Stimulated activated CD4-positive, alpha-beta T cell treated with anti-CD3 and anti-CD28 coated beads, Interleukin-1b, Interleukin-23, amount 100 ng/mL, for 24 hours (primary cell): ENCODE measurements at places on chromosomes 16 and 17.

DNA sequence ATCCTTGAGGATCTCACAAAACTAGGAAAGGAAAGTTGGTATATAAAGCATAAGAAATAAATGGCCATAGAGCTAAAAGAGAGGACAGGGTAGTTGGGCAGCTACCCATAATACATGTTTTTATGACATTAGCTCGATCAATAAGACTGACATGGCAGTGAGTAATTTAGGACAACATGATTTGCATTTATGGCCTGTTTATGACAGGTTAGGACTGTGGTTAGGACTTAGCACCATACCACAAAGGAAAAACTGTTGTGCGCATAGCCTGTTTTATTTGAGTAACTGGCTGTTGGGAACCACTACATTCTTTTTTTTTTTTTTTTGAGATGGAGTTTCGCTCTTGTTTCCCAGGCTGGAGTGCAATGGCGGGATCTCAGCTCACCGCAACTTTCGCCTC is 18.0 kb upstream of the TRIM37 start:
- DNase-seq = no peak

DNA sequence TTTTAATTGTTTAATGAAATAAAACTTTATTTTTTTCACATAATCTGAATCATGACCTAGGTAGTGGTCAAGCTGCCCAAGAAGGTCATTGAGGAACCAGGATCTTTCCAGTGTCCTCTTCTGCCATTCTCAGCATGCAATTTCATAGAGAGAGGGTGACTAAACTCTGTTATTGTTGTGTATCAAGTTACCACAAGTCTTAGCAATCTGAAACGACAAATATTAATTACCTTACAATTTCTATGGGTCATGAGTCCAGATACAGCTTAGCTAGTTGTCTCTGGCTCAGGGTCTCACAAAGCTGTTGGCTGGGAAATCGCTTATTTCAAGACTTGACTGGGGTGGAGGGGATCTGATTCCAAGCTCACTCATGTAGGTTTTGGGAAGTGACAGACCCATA is 37.6 kb downstream of the FTO start:
- DNase-seq = no peak

- no peak for DNase-seq
Measured at GRCh38 chr17:61306003-61306402, 93.6 kb upstream of the TBX2 start.

GRCh38 chr16:4880006-4880580 is 32.8 kb downstream of the UBN1 start:
- no peak for DNase-seq

DNA sequence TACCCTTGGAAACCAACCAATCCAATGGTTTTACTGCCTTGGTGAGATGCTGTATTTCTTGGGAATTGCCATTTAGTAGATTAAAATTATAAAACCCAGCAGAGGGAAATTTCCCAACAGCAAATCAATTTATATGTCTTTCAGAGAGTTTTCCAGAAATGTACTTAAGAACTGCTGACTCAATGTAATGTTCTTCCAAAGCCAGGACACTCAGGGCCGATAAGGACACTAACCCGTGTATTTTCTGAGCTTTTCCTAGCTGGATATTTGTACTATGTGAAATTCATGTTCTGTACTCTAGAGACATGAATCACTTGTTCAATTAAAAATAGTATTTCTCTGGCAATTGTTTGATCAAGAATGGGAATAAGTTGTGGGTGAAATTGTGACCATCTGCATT is 121.4 kb downstream of the KCNJ2 start:
- no peak for DNase-seq

DNA sequence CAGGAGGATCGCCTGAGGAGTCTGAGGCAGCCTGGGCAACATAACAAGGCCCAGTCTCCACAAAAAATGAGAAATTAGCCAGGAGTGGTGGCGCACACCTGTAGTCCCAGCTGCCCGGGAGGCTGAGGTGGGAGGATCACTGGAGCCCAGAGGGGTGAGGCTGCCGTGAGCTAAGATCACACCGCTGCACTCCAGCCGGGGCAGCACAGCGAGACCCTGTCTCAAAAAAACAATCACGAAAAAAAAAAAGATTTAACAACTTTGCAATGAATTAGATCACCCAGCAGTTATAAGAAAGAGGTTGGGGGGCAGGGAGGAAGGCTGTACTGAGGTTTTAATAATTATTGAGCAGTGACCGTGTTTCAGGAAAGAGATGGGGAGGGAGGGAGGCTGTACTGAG is 49.4 kb downstream of the RPH3AL start:
- DNase-seq = no peak

GRCh38 chr17:866568-867103 is 84.5 kb downstream of the MRM3 start:
- DNase-seq = no peak

DNA sequence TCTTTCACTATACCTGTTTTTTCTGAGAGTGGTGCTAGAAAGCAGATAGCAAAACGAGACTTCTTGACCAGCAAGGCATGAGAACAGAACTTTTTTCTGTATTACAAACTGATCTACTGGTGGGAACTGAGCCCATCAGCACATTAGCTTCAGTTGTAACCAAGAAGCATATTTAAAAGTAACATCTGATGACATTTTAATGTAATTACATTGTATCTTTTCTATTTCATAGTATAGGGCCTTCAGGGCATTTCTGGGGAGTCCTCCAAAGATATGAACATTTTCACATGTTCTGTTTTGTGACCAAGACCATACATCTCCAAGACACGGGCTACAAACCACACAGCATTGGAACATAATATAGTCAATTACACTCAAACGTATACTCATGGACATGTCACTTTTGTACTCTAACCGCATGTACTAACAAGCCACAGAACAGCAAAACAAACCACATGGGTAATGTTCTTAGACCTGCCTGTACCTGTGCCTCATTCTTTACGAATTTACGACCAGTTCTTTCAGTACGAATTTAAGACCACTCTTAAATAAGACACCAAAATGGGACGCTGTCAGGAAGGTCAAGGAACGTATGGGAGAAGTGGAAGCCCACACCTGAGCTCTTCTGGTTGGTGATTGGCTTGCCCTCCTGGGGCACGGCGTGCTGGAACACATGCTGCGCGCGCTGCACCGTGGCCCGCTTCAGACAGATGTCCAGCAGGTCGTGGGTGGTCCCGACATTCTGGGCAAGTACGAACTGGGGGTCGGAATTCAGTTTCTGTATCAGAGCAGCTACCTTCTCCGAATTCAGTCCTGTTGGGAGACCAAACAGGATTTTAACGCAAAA is 825 bp downstream of the BLMH start:
- peak; percentile 21 for DNase-seq

DNA sequence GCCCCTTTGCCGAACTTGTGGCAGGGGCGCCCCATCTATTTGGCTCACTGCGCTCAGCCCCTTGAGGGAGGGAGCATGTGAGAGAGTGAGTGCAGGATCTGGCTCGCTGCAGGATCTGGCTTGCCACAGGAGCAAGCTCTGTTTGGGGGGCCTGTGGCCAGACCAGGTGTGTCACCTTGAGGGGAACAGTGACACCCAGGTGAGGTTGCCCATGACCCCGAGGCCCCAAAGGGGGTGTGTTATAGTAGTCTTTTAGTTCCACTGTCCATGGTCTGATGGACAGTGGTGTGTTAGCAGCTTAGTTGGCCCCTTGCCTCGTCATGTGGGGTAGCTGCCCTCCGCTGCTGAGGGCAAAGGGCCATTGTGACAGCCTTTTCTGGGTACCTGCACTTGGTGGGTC is 41.6 kb downstream of the CCDC42 start:
- no peak for DNase-seq

GRCh38 chr17:38369124-38369886 is 17.7 kb downstream of the SOCS7 start:
- no peak for DNase-seq

DNA sequence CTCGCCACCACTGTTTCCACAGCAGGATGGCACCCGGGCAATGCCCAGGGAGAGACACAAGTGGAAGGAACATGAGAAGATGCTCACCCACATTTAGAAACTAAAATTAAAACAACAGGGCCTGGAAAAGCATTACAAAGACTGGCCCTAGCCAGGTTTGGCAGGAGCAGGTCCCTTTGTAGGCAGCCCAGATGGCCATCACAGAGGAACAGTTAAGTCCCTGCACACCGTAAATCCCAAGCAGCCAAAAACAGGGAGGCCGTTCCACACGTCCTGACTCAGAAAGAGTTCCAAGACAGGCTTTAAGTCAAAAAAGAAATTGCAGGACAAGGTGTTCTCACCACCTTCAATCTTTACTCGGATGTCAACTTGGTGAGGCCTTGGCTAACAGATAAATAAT is 127.1 kb downstream of the DYNLRB2 start:
- no peak for DNase-seq

DNA sequence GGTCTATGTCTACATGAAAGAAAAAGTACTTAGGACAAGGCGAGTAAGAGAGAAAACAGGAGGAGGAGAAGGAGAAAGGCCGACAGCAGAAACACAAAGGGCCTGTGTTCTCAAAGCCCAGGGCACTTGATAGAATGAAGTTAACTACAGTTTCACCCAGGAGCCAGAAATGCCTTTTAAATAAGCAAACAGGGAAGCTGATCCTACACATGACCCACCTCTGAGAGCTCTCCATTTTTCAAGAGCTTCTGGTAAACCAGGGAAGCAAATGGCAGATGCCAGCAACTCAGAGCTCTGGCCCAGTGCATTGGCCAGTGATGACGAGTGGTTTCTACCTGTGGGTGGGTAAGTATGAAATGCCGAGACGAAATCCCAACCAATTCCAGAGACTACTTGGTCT is 163.4 kb downstream of the ZFHX3 start:
- no peak for DNase-seq

GRCh38 chr16:85075236-85075924 is 36.9 kb downstream of the CIBAR2 start:
- DNase-seq = no peak

DNA sequence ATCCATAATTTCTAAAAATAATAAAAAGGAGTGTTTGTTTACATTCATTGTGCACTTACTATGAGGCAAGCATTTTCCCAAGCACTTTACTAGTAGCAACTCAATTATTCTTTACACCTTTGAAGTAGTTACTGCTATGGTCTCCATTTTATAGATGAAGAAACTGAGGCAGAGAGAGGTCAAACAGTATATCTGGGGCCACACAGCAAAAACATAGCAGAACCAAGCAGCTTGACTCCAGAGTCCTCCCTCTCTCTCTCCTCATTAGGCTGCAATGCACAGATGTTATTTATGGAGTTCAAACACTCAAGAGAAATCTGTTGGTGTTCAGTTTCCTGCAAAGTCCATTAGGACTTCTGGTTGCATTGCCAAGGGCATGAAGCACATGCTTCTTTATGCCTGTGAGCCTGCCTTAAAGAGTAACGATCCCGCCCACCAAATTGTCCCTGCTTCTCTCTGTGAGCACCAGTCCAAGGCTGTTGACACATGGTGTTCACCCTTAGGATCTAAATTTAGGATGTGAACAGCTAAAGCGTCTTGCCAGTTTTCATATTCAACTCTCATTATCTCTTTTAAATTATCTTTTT is 44.0 kb downstream of the GPRC5B start:
- DNase-seq = no peak

DNA sequence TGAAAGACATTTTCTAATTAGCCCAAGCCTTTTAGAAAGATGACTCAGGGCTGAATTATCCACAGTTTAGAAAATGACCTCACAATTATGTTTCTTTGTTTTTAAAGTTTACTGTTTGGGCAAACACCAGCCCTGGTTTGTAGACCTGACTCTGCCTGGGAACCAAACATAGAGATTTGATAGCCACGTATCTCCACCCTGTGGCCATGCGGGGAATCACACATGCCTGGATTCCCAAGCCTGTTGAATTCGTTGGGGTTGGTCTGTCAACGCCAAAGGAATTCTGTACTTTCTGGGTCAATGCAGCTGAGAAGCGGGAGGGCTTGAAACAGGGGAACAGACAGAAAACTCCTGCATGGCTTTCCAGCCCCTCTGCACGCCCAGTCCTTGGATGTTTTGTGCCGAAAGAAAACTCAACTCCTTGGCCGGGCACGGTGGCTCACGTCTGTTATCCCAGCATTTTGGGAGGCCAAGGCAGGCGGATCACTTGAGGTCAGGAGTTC is 26.9 kb downstream of the CD300A start:
- peak; percentile 49 for DNase-seq

DNA sequence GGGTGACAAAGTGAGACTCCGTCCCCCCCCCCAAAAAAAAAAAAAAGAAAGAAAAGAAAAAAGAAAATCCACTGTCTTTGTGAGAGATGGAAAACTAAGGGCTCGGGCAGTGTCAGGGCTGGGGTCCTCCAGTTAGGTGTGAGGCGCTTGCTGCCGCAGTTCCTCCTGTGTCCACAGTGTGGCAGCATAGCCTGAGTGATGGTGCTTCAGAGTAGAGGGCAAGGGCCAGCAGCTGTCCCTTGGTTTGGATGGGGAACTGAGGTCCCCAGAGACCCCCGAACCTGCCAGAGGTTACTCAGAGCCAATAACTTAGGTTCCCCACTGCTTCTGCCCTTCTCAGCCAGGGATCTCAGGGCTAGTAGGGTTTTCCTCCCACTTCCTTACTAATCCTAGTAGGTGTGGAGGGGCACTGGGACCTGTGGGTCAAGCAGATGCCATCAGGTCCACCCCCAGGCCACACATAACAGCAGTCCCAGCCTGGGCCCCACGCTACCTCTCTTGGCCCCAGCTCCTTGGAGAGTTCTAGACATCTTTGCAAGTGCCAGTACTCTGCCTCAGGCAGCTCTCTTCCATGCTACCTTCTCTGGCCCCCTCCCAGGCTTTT is 7.9 kb upstream of the LLGL1 start:
- peak; percentile 49 for DNase-seq

- no peak for DNase-seq
Measured at GRCh38 chr16:74747716-74748615, 26.7 kb downstream of the FA2H start.

DNA sequence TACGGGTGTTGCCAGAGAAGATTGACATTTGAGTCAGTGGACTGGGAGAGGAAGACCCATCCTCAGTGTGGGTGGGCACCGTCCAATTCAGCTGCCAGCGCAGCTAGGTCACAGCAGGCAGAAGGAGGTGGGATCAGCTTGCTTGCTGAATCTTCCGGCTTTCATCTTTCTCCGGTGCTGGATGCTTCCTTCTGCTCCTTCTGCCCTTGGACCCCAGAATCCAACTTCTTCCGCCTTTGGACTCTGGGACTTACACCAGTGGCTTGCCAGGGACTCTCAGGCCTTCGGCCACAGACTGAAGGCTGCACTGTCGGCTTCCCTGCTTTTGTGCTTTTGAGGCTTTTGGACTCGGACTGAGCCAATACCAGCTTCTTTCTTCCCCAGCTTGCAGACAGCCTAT is 46.1 kb upstream of the RPL38 start:
- DNase-seq = no peak

DNA sequence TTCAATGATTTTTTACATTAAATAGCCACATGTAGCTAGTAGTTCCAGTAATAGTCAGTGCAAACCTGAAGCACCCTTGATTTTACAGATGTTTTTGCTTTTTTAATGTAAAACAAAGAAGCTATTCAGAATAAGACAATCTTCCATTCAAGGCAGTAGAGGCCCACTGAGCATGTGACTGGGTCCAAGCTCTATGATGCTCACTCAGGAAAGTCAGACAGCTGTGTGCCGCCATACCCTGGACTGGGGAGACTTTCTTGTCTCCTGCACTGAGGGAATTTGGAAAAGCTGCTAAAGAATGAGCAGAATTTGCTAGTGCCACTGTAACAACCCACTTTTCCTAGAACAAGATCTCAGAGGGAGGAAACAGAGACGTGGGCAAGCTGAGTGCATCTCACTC is 11.5 kb downstream of the CENPN start:
- DNase-seq = no peak
